ENCODE measurements at places on chromosomes 5 and 9. TPM values are rescaled to one million over a fixed set of nuclear protein-coding genes. Genes with fewer than 3 reads are reported as not detected.

- DNase-seq = no peak
These were observed 12.8 kb upstream of the APC start for GRCh38 chr5:112724901-112725300.

DNA sequence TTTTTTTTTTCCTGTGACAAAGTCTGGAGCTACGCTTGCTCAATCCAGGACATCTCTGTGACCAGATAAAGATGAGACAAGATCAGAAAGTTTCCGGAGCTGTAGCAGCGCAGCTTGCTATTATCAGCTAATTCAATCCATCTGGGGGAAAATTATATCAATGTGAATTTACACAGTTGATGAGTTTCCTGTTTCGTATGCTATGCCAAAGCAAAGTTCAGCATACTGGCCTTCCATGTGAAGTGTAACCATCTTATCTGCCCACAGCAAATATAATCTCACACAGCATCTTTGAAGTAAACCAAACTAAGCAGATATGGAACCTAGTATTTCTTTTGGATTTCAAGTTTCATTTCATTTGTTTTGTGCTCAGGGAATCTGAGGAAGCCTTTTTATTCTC lies 1767.7 kb downstream of the EFNA5 start:
- DNase-seq = no peak

DNA sequence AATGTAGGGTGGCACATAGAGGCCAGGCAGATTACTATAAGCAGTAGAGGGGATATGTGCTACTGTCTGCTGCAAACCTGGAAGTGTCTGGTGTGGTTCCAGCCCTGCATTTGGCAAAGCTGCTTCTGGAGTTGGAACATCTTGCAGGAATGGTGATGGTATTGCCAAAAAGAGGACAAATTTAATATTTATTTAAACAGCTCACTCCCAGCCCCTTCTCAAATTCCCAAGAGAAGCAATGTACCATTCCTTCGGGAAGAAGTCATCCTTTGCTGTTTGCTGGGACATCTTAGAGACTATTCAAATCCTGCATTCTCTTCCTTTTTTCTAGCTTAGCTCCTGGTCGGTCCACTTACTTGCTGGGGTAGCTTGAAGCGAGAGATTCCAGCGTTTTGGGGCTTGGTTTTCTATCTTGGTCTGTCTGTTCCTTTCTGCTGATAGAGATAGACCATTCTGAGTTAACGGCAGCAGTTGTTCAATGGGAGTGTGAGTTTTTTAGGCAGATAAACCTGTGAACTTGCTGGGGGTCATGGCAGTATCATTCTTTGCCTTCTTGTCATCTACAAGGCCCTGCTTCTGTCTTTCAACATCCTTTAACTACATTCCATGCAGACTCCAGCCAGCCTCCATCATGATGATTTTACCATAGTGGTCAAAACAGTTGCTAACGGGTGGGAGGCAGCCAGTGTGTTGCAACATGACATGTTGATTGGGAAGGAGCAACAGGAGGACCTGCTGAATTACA lies 69.9 kb downstream of the RCL1 start:
- DNase-seq = no peak

DNA sequence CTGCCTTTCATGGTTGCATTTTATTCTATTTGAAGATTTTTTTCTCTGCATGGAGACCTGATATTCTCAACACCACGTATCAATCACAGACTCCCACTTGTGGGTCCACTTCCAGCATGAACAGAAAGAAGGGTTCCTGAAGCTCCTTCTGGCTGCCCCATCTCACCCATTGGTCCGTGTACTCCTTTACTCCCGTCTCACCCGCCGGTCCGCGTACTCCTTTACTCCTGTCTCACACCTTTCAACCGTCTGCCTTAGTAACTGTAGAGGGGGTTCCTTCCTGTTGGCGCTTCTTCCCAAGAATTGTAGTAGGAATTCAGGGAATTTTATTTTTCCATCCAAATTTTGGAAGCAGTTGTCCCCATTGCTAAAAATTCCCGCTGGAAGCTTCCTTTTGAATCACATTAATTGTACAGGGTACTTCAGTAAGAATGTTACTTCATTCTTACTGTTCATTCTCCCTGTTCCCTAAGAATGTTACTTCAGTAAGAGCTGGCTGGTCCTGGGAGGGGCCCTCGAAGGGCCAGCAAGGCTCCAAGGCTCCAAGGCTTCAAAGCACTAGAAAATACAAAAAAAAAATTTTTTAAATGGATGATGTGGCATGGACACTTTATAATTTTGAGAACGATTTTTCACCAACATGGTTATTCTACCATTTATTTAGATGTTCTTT lies 3.9 kb upstream of the LPCAT1 start:
- DNase-seq = no peak

- DNase-seq = no peak
These were observed 68.9 kb downstream of the PPIC start for GRCh38 chr5:122967625-122968024.

GRCh38 chr9:131484560-131485185 lies 18.0 kb upstream of the POMT1 start:
- no peak for DNase-seq

DNA sequence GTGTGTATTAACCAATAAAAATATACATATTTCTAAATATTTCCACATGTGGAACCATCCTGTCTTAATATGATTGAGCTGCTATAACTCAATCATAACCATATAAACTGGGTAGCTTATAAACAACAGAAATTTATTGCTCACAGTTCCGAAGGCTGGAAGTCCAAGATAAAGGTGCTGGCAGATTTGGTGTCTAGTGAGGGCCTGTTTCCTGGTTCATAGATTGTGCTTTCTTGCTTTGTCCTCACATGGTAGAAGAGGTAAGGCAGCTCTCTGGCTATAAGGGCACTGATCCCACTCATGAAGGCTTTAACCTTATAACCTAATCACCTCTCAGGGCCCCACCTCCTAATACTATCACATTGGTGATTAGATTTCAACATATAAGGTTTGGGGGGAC lies 14.0 kb upstream of the PRKAA1 start:
- DNase-seq = no peak

Gene SMIM33
- total RNA-seq = 1.1 TPM

GRCh38 chr9:130925050-130925678 lies 13.9 kb downstream of the FIBCD1 start:
- DNase-seq = no peak

DNA sequence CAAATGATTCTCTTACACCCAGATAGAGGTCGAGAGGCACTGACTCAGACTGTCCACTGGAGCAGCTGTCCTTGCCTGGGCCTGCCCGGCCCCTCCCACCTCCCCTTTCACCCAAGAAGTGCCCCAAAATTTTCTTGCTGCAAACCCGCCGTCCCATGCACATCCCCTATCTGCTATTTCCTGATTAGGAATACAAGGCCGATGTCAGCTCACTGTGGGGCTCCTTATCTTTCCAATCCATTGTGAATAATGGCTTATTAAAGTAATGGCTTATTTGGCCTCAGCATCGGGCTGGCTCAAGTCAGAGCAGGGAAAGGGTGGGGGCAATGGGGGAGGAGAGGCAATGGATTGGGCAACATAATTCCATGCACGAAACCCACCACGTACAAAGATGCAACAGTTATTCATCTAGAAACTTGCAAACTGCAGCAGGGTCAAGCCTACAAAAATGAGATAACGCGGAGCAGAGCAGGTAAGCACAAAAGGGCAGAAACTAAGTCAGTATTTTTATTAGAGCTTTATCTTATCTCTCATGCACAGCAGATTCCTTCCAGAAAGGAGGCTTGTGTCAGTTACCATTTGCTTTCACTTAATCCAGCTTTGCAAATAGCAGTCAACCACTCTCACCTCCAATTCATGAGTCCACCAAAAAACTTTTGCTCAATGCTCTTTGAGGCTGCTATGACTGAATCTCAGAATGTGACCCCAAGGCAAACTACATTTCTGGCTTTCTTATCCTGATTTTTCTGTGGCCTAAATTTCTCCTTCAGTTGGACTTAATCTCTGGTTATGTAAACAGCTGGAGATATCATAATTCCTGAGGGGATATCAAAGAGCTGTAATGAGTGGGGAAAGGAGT lies 138.2 kb upstream of the OSMR start:
- DNase-seq = no peak

Gene CD74
- 181 TPM for total RNA-seq

DNA sequence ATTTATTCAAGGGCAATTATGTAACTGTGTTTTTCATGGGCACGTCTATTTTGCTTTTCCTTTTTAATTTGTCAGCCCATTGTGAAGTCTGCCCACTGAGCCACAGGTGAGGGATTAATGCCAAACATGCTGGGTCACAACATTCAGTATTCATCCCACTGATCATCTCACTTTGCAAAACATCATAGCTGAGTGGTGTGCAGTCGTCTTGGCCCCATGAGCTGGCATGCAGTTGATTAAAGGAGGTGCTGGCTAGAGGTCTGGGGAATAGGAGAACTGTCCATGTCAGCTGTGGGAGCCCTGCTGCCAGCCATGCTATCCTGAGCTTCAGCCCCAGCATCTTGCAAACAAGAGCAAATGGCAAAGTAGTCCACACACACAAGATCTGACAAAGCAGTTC lies 11.7 kb upstream of the ESM1 start:
- no peak for DNase-seq

DNA sequence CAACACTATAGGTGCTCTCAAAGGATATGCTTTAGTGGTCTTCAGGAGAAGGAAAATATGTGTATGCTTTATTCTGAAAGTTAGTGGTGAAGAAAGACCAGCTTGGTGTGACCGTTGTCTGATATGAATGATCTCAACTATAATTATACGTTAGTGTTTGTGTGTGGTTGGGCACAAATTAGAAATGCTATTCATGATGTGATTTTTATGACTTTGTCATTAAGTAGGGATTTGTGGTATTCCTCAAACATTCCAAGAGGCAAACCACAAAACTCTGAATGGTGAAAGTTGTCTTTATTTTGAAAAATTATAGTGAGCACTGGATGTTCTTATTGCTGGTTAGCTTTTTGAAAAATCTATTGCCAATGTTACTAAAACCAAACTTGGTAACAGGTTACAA lies 6.2 kb upstream of the F2R start:
- no peak for DNase-seq

Gene SLC6A3
- not detected for total RNA-seq

- no peak for DNase-seq
These were observed 177.8 kb upstream of the SGCD start for GRCh38 chr5:156149213-156149612.

- no peak for DNase-seq
These were observed 170.3 kb upstream of the RAD23B start for GRCh38 chr9:107112707-107113243.

Gene UNC5A
- not detected for total RNA-seq

DNA sequence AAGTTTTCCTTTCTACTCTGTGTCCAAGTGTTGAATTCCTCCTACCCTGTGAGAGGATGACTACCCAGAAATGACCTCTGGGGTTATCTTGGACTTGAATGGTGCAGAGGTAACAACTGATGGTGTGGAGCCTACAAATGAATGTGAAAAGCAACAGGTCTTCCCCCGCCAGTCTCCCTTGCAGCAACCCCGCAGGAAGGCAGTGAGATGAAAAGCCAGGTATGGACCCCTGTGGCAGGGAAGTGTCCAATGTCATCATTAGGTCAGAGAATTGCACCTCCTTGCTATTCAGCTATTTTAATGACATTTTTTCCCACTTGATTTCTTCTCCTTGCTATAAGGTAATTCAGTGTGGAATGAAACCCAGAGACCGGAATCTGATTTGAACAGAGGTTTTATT lies 58.5 kb downstream of the MAT2B start:
- DNase-seq = no peak

GRCh38 chr9:17578911-17579793 lies at the start of gene SH3GL2:
Gene SH3GL2 (plus strand): TSS chr9:17579066.
- no peak for DNase-seq

DNA sequence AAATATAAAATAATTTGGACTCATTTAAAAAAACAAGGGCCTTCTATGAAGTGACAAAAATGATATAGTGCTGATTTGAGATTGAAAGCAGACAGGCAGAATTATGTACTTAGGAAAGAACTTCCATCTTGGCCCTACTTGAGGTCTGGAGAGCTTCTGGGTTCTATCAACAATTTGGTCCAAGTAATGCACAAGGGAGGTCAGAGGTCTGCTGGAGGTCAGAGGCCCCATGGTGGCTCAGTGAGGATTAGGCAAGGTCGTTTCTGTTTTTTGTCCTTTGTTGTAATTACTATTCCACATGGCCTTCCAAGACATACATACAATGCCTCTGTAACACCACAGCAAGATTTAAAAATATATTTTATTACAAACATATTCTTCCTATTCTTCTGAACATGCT lies 37.2 kb downstream of the NUDT12 start:
- DNase-seq = no peak

- DNase-seq = no peak
These were observed 260.8 kb upstream of the PPP1R2B start for GRCh38 chr5:156589104-156589945.

DNA sequence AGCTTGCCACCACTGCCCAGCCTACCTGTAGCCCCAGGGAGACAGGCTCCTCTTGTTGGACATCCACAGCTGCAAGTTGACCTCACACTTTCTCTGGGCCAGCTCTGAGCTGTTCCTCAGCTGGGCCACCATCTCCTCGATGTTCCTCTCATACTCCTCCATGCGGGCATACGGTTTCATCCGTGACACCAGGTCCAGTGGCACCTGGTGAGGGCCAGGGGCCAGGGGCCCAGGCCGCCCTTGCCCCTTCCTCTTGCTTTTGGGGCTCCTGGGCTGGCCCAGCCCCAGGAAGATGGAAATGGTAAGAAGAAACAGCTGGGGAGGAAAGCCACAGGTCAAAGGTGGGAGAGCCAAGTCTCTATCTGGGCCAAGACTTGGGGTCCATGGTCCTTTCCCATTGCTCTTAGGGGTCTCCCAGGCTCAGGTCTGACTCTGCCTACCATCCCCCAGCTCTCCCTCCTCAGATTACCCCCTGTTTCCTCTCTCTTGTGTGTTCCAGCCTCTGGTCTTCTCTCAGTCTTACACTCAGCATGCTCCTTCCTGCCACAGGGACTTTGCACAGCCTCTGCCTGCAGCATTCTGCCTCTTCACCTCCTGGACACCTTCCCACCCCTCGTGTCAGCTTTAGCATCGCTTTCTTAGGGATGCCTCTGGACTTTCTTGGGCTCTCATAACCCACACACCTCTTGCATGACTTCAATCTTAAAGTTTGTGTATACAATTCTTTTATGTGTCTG lies 2.2 kb downstream of the IL17B start:
- no peak for DNase-seq

DNA sequence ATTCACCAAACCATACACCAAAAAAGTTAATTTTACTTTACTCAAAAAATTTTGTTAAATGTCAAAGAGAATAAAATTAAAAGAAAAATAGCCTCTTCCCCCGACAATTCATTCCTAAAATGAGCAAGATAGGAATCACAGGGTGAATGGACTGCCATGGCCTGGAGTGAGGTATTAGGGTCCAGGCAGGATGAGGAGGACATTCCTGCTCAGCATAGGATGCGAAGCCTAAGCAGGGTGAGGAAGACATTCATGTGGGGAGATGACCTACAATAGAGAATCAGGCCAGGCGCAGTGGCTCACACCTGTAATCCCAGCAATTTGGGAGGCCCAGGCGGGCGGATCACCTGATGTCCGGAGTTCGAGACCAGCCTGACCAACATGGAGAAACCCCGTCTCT lies 8.4 kb downstream of the NUDCD2 start:
- DNase-seq = no peak
